ENCODE measurements at places on chromosomes 4 and X. TPM values are rescaled to one million over a fixed set of nuclear protein-coding genes. Genes with fewer than 3 reads are reported as not detected.
A peak's percentile ranks its signal among the peaks of the same experiment; 100 is the strongest.

Gene MAGEC3
- not detected for total RNA-seq

Gene PNMA6F
- not detected for total RNA-seq

Gene F8A3
- total RNA-seq: 2.4 TPM

Gene PPBP
- total RNA-seq: not detected

Gene H2AZ1
- total RNA-seq: 662 TPM

GRCh38 chr4:159855731-159856130, 752.9 kb downstream of the RAPGEF2 start:
- no peak for DNase-seq

DNA sequence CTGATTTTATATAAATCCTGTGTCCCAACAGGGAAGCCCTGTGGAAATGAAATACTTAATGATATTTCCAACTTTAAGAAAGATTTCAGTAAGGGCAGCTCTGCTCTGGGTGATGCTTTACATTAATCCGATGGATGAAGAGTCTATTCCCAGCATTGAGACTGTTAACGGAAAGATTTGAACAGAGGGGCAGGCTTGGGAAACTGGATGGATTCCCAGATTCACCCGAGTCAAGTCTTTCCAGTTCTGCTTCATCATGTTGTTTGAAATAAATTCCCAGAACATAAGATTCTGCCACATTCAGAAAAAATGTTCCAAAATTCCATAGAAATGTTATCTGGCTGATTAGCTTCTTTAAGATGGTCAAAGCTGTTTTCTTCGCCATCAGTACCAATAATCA, 246.0 kb downstream of the FBXW7 start:
- no peak for DNase-seq

DNA sequence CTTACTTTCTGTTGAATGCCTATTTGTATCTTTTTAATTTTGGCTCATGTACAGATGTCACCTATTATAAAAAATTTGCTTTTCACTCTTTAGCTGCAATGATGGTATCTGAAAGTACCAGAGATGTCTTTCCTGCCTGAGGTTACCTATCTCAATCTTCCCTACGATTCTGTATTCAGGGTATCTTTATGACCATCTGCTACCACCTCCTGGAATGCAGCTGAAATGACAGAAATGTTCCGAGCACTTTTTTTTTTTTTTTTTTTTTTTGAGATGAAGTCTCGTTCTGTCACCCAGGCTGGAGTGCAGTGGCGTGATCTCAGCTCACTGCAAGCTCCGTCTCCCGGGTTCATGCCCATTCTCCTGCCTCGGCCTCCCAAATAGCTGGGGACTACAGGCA, 136.4 kb downstream of the REPS2 start:
- no peak for DNase-seq

DNA sequence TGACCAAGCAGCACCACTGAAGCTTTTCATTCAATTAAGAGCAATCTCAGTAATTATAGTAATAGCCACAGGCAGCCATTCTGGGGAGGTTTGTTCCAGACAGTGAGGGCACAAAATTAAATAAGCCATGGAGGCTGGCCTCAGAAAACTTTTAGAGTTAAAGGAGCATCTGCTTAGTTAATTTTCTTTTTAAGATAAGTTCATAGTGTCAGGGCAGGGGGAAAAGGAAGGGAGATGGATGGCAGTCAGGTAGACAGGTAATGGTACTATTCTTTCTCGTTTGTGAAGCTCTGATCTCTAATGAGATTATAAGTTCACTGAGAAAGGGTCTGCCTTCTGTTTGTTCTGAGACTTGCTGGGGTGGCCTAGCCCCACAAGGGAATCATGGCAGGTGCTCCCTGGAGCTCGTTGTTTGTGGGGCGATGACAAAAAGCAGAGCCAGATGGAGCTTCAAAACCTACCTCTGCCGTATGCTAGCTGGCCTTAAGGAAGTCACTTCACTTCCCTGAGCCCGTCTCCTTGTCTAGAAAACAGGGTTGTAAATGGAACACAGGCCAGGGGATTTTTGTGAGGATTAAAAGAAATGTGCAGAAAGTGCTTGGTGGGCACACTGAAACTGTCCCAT, 44.6 kb upstream of the FGFBP2 start:
- no peak for DNase-seq

DNA sequence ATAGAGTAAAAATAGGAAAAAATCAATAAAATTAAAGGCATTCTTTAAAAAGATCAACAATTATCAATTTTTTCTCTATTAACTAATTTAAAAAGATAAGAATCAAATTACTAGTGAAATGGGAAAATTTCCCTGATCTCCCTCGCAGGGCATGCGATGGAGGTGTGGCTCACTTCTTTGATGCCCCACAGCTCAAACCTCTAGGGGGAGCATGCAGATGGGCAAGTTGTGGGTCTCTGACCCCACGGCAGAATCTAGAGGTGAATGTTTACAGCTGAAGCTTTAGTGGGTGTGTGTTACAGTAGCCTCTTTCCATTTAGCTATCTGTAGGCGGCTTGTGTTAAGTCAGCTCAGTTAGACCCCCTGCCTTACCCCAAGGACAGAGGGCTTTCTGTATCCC, 1348.8 kb downstream of the PCDH18 start:
- no peak for DNase-seq

GRCh38 chr4:98626350-98626749, 32.1 kb downstream of the TSPAN5 start:
- no peak for DNase-seq

DNA sequence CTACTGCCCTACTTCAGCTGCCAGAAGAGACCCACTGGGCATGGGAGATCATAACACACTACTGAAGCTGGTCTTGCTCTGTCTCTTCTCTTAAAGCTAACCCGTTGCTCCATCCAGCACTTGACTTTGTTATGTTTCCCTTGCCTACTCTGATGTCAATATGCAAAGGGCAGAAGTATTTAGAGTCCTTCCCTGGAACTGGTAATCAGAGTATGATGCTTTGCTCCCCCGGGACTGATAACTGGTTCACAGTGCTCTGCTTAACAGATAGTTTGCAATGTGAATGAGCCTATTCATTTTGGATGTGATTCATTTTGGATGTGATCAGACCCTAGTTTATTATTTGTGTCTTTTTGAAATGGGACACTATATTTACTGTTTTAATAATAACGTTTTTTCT, 12.3 kb upstream of the UCP1 start:
- no peak for DNase-seq

DNA sequence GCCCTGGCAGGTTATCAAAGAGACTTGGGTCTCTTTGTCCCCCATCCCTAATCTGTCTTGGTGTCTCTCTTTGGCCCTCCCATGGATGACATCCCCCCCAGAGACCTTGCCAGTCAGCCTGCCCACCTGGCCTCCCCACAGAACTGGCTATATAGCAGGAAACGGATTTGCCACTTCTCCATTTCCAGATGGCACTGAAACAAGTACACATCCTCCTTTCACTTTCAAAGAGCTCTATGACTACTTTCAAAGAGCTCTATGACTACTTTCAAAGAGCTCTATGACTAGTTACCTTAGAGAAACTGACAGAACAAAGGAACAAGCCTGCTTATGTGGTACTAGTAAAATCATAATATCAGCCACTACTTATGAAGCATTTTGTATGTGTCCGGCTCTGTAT, 175.3 kb downstream of the MAML3 start:
- DNase-seq: peak; percentile 75

DNA sequence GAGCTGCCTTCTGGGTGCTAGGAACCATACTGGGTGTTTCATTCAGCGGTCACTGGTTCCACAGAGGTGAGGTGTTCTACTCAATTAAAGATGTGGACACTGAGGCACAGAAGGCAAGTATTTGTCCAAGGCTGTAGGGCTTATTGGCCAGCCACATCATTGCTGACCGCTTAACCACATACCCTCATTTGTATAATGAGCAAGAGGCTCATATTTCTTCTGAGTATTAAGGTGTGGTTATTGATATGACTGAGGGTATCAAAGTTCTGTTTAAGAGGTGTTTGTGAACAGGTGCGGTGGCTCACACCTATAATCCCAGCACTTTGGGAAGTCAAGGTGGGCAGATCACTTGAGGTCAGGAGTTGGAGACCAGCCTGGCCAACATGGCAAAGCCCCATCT, 14.3 kb downstream of the RNF4 start:
- no peak for DNase-seq

GRCh38 chr4:20483416-20483815, 216.8 kb upstream of the PACRGL start:
- DNase-seq: no peak

DNA sequence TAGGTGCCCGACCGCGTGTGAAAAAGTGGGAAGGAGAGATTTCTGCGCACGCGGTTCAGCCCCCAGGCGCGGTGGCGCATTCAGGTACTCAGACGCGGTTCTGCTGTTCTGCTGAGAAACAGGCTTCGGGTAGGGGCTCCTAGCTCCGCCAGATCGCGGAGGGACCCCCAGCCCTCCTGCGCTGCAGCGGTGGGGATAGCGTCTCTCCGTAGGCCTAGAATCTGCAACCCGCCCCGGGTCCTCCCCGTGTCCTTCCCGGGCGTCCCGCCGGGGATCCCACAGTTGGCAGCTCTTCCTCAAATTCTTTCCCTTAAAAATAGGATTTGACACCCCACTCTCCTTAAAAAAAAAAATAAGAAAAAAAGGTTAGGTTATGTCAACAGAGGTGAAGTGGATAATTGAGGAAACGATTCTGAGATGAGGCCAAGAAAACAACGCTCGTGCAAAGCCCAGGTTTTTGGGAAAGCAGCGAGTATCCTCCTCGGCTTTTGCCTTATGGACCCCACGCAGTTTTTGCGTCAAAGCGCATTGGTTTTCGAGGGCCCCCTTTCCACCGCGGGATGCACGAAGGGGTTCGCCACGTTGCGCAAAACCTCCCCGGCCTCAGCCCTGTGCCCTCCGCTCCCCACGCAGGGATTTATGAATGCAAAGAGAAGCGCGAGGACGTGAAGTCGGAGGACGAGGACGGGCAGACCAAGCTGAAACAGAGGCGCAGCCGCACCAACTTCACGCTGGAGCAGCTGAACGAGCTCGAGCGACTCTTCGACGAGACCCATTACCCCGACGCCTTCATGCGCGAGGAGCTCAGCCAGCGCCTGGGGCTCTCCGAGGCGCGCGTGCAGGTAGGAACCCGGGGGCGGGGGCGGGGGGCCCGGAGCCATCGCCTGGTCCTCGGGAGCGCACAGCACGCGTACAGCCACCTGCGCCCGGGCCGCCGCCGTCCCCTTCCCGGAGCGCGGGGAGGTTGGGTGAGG, 3.7 kb downstream of the SHOX start:
- DNase-seq: no peak

- no peak for DNase-seq
Observed at GRCh38 chr4:147590249-147590920, 26.8 kb upstream of the TMEM184C start.

DNA sequence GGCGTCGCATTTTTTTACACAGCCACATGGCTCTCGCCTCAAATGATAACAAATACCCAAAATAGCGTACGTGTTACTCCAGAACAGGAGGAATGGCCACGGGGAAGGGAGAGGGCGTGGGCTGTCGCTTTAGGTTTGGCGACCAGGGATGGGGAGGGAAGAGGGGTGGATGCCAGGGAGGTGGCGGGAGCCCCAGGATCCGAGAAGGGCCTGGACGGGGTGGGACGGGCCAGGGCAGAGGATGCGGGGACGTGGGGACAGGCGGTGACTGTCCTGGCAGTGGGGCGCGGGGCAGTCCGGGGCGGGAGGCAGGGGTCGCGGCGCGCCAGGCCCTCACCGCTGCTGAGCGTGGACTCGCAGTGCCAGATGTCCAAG, 631 bp downstream of the TMEM47 start:
- DNase-seq: no peak

- no peak for DNase-seq
Observed at GRCh38 chrX:105822138-105823091, at the start of gene NRK. NRK (plus strand) TSS chrX:105822539; CDS start chrX:105822846, 307 bp downstream.

DNA sequence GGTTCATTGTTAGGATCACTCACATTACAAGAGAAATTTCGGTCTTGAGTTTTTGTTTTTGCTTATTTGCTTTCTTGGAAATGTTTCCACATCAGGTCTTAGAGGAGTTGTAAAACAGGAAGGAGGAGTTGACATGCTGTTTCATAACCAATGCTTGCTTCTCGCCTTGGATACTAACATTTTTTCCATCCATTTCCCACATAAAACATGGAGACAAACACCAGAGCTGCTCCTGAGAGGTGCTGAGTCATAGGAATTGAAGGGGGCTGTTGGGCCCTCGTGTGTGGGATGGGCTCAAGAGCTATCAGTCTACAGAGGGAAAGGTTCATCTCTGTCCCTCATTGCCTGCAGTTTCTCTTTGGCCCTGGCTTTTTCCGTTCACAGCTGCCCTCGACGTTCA, 29.9 kb downstream of the TBL1X start:
- no peak for DNase-seq

All from GM12878 (cell line).